SIG-M5 (cell line): ENCODE measurements at places on chromosomes 16 and 17.

DNA sequence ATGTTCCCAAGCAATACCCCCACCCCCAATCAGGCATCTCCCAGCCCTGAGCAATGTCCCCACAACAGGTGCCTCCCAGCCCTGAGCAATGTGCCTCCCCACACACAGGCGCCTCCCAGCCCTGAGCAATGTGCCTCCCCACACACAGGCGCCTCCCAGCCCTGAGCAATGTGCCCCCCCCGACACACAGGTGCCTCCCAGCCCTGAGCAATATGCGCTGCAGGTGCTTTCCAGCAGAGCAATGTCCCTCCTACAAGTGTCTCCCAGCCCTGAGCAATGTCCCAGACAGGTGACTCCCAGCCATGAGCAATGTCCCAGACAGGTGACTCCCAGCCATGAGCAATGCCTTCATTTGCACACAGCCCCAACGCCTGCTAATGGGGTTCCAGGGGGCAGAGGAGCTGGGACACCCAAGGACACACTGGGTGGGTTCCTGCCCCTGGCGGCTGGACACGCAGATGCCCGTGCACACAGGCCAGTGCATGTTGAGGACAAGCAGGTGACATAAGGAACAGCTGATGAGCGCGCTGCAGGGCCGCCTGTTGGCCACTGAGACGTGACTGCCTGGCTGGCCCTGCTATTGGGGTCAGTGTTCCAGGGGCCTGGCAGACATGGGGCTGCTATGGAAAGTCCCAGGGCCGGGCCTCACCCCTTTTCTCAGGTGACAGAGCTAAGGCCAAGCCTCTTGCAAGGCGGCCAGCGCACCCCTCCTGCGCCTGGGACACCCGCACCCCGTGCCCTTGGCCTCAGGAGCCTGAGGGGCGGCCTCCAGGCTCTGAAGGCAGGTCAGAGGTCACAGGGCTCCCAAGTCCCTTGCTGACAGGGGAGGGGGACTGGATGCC, 26.9 kb upstream of the PABPN1L start:
- DNase-seq, result no peak

- DNase-seq, result peak; percentile 70
These were observed 59.8 kb downstream of the BAIAP2 start for GRCh38 chr17:81094509-81095382.

DNA sequence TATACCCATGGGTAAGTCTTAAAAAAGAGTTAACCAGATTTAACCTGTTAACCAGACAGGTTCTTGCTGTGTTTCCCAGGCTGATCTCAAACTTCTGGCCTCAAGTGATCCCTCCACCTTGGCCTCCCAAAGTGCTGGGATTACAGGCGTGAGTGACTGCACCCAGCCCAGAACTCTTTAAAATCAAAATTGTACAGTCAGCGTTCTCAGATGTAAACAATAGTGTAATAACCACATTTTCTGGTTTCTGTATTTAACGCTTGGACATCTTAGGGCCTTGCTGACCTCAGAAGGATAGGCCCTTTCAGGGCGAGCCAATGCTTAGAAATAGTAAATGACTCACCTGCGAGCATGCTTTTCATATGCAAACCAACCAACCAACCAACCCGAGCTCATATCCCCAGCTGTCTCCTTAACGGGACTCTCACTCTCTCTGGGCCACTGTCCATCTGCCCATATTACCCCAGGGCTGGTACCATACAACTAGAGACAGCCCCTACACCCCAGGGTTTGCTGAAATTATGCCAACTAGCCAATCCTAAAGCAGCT, 415.0 kb upstream of the XYLT1 start:
- no peak for DNase-seq

DNA sequence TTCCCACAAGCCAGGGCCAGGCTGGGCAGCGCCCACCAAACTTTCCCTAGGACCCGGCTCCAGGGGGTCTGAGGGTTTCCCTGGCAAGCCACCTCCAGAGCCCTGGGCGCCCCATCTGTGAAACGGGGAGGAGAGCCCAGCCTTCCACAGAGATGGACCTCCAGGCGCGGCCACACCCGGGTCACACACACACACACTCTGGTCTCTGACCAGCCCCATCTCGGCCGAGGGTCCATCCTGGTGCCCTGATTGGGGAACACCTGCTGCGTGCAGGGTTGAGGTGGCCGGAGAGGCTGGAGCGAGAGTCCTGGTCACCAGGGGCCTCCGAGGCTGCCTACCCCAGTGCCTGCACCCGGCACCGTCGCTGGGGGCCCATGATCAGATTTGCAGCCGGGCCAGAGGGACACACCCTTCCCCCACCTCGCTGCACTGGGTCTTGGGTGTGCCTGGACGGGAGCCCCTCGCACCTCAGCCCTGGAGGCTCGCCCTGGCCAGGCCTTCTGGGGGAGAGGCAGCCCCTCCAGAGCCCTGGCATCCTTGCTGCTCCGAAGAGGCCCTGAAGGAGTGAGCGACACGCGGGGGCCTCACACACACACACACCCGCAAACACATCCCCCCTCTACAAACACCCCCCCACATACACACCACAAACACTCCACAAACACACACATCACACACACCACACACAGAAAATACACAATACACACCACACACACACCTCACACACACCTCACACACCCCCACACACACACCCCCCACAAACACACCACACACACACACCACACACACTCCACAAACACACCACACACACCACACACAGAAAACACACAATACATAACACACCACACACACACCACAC, 29.7 kb downstream of the SLC25A10 start:
- DNase-seq, result no peak

DNA sequence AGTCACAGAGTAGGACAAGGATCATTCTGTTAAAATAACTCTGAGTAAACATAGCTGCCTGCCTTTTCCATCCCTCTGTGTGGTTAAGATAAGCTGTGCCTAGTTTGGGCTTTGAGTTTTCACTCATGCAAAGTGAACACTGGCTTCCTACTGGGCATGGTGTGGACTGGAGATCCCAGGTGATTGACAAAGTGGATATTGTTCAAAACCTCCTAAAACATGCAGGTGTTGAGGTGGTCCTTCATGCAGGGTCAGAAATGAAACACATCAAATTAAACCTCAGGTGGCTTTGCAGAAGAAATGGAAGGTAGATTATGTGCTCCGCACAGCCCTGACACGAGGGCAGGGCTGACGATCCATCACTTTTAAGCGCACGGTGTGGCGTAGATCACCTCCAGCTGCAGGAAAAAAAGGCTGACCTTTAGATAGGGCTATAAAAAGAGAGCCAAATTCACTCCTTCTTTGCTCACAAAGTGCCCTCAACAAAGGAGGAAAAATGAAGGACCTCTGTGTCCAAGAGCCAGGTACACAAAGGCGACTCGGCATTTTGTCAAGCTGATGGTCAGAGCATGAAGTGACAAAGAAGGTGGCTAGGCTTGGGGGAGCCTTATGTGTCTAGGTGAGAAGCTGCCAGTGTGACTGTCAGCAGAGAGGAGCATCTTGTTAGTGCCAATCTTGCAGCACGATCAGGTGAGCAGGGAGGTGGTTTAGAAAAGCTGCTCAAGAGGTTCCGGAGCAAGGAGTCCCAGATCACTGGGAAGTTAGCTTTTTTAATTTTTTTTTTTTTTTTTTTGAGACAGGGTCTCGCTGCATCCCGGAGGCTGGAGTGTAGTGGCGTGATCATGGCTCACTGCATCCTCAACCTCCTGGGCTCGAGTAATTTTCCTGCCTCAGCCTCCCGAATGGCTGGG, 19.9 kb upstream of the ITPRIPL2 start:
- no peak for DNase-seq

DNA sequence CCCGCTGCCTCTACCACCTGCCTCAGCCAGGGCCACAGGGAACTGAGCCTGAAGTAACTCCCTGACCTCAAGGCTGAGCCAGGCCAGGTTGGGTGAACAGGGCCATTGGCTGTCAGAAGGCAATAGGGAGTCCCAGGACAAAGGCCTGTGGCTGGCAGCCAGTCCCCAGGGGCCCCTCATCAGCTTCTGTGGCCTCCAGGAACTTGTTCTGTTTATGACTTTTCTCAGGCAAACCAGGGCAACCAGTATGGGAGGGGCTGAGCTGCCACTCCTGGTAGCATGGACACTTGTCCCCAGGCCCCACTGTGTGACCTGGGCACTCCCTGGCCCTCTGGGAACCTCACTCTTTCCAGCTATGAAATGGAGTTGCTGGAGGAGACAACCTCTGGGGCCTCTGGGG, 40.1 kb downstream of the CPNE2 start:
- no peak for DNase-seq

DNA sequence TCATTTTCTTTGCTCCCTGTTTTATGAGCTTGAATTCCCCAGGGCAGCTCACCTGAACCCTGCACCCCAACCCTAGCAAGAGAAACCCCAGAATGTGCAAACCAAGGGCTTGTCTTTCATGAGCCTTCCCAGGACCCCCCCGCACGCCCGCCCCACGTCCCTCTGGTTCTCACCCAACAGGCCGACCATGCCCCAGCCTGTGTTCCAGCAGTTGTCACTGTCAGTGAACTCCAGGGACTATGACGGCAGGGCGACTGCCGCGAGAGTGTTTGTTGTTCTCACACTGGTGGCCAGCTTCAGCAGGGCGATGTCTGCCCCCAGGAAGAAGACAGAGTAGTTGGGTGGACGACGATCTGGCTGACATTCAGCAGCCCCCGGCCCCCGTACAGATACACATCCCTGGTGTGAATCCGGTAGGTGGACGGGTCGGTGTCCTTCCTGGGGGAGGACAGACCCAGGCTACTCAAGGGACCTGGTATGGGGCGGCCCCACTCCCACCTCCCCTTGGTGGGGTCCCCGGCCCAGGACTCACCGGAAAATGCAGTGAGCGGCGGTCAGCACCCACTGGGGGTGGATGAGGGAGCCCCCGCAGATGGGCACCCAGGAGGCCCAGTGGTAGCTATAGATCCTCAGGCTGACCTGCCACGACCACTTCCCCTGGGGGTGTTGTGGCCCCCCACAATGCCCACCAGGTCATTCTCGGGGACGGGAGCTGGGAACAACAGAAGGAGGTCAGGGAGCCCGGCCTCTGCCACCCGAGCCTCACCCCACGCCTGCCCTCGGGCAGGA, 20.1 kb downstream of the TPSD1 start:
- no peak for DNase-seq
